Frontal cortex (tissue), 4 donors: ENCODE measurements at places on chromosomes 6 and 20. TPM values are rescaled to one million over a fixed set of nuclear protein-coding genes. Genes with fewer than 3 reads are reported as not detected.

Gene ZNF311
- total RNA-seq, result 6.9 TPM

Gene C20orf141
- not detected for total RNA-seq

Gene TMEM30A
- total RNA-seq, result 167 TPM

Gene PRL
- total RNA-seq, result not detected

Gene PRDM13
- total RNA-seq, result not detected

Gene TULP1
- total RNA-seq, result not detected

Gene APMAP
- 73.4 TPM for total RNA-seq

Gene BANF2
- total RNA-seq, result not detected

- DNase-seq, result no peak
Measured at GRCh38 chr6:113750151-113750855, 106.8 kb upstream of the MARCKS start.

- DNase-seq, result no peak
Measured at GRCh38 chr6:79404261-79404660, 133.0 kb downstream of the LCA5 start.

GRCh38 chr20:19968466-19969073 lies 48.6 kb upstream of the NAA20 start:
- no peak for DNase-seq

- DNase-seq, result no peak
Measured at GRCh38 chr6:106519460-106520394, 109.6 kb downstream of the RTN4IP1 start.

- no peak for DNase-seq
Measured at GRCh38 chr6:154994836-154995253, 270 bp upstream of the TIAM2 start.

DNA sequence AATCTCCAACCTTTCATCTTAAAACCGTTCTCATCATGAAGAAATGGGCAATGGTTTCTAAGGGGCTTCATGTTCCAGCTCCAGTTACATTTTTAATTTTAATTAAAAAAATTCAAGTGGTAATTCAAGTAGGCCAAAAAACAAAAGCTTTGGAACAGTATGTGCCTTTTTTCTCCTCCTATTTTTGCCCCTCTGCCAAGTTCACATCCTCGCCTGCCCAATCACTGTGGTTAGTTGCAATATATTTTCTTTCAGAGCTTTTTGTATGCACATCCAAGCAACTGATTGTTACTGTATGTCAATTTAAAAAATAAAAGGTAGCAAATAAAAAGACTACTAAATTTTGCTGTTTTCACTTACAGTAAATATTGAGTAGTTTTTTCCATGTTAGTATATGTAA lies 99.8 kb upstream of the B3GAT2 start:
- DNase-seq, result no peak

DNA sequence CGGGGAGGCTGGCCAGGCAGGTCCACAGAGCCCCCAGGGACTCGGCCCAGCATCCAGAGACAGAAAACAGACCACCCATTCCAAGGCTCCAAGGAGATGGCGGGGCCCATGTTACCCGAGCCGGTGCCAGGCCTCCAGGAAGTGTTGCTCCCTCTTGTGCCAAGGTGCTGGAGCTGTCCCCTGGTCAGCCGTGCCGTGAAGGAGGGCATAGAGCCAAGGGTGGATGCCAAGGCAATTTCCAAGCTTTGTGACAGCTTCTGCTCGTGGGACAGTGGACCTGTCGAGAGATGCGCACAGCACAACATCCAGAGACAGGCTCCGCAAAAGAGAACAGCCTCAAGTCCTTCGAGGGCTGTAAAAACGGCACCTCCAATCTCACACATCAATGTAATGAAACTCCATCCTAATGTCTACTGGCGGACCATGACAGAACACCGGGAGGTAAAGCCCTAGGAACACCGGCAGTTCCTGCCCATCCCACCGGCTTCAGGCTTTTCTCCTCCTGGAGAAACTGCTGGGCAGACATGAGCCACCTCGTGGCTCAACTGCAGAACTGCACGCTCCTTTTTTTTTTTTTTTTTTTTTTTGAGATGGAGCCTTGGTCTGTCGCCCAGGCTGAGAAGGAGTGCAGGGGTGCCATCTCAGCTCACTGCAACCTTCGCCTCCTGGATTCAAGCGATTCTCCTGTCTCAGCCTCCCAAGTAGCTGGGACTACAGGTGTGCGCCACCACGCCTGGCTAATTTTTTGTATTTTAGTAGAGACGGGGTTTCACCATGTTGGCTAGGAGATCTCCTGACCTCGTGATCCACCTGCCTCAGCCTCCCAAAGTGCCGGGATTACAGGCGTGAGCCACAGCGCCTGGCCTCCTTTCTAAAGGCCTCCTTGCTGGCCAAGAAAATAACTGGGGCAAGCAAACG lies 30.9 kb upstream of the AVP start:
- DNase-seq, result peak; percentile 82

GRCh38 chr6:52839124-52840055 lies 1.2 kb downstream of the GSTA5 start:
- peak; percentile 21 for DNase-seq

DNA sequence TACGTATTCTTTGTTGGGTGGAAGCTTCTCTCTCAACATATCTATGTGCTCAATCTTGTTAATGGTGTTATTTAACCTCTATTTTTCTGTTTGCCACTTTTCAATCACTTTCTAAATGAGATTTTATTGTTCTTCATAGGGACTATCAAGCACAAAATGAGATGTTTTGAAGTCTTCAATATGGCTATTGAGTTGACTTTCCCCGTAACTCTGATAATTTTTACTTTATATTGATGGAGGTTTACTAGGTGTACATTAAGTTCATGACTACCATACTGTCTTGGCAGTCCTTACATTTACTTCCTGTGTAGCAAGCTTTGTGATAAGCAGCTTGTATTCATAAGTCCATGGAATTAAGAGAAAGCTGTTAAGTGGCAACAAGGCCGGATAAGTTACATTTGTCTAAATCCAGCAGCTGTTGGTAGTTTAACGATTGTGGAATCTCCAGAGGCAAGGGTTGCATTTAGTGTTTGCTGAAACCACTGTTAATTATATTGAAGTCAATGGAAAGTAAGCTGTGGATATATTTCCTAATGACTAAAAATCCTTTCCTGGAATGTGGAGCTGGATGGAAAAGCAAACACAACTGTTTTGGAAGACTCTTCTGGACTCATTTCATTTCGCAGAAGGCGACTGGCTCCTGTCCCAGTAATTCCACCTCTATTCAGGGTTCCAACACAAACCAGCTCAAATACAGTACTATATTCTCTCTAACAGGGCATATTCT lies 57.3 kb upstream of the SMIM29 start:
- DNase-seq, result no peak

GRCh38 chr6:142165227-142165626 lies 18.2 kb downstream of the VTA1 start:
- DNase-seq, result no peak

DNA sequence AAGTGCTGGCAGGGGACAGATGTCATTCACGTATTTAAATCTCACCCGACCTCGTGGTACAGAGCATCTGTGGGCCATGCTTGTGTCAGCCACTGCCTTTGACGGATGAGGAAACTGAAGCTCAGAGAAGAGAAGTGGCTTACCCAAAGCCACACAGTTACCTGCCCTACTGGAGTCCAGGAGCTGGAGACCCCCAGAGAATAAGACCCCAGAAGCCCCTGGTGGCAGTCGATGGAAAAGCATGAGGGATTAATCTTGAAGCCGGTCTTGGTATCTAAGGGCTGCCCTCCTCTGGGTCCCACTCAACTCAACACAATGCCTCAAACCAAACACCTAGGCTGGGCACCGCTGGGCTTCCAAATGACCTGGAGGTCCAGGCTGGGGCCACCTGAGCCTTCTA lies 83.1 kb downstream of the GRM4 start:
- DNase-seq, result no peak

DNA sequence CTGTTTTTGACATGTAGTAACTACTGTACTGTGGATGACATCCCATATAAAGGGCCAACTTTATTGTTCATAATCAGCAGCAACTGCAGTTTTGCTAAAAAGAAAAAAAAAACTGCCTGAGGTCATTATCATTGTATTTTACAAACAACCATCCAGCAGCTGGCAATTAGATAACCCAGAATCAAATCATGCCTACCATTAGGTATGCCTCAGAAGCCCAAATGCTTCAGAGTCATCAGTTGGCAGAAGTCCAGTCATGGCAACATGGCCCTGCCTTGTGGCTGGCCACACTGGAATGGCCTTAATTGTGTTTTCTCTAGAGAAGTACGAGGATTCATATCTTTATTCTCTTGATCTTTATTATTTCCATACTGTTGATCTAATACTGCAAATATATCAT lies 462.4 kb upstream of the NRSN1 start:
- DNase-seq, result no peak

DNA sequence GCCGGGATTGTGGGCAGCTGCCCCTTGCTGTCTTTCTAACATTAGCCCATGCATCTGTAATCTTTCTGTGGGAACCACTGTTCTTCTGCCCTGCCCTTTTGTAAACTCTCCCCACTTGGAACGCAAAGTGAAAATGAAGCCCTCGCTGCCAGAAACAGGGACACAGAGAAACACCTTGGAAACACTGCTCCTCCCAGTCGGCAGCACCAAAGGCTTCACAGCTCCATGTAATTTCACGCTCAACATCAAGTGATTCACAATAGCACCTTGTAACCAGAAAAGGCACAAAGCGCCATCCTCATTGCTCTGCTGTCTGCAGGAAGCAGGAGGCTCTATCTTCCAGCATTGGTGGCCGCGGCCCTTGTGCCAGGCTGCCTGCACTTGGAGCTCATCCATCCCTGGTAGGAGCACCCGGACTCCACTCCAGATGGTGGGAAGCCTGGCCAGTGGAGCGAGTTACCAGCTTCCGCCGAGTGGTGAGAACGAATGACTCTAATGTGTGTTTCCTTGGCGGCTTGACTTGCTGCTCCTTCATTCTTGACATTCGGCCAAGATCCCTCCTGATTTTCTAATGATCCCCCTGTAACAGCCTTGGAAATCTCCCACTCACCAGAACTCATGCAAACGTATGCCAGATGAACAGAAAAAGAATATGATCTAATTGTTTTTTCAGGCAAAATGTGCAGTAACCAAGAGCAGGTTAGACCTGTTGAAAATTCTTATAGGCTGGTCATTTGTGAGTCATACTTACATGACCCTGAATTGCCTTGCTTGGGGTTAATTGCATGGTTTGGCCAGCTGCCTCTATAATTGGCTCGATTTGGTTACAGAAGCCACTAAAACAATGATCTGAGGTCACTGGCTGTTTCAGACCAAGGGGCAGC lies 169.1 kb upstream of the CDYL start:
- no peak for DNase-seq

- no peak for DNase-seq
Measured at GRCh38 chr6:81371930-81372329, 380.6 kb downstream of the TENT5A start.

DNA sequence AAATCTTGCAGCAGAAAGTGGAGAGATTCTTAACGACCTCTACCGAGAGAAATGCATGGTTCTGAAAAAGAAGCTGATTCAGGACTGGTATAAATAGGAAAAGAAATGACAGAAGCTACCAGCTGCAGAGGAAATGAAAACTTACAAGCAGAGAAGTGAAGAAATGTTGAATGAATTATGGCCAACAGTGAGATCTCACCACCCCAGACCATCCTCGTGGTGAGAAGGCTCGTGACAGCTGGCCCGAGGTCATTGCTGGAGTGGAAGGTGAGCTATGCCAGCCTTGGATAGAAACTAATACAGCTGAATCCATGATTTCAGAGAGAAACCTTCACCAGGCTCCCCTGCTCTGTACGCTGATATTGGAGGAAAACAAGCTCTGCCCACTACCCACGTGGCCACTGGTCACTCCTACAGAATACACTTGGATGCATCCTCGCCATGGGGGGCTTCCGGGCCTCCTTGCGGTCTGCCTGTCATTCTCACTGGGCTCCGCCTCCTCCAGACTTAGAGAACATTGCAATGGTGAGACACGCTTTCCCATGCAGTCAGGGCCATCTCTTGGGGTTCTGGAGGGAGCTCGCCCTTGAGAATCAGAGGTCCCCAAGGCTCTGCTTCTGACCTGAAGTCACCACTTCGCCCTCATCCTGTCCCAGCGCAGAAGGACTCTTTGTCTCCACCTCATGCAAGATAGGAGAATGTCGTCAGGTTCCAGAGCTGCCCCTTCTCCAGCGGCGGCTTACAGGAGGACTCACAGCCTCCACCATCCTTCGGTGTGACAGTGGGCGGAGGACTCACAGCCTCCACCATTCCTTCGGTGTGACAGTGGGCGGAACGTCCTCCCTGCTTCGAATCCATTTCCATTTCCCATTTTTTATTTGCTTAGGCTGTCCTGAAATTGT lies 10.6 kb upstream of the TUBB2B start:
- no peak for DNase-seq

DNA sequence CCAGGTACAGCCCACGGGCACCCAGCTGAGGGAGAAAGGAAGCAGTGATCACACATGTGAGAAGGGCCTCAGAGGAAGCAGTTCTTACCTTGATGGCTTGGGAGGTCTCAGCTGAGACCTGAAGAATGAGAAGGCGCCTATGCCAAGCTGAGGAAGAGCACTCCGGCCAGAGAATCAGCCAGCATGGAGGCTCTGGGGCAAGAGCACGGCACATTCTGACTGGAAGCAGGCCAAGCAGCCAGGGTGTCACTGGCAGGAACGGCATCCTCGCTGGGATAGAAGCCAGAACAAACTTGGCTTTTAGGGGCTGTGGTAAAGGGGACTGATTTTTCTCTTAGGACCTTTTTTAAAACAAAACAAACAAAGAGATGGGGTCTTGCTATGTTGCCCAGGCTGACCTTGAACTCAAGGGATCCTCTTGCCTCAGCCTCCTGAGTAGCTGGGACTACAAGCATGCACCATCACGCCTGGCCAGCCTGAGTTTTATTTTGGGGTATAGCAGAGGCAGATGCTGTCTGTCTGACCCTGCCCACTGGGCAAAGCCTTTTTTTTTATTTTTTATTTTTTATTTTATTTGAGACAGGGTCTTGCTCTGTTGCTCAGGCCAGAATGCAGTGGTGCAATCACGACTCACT lies 17.6 kb downstream of the GHRH start:
- no peak for DNase-seq

DNA sequence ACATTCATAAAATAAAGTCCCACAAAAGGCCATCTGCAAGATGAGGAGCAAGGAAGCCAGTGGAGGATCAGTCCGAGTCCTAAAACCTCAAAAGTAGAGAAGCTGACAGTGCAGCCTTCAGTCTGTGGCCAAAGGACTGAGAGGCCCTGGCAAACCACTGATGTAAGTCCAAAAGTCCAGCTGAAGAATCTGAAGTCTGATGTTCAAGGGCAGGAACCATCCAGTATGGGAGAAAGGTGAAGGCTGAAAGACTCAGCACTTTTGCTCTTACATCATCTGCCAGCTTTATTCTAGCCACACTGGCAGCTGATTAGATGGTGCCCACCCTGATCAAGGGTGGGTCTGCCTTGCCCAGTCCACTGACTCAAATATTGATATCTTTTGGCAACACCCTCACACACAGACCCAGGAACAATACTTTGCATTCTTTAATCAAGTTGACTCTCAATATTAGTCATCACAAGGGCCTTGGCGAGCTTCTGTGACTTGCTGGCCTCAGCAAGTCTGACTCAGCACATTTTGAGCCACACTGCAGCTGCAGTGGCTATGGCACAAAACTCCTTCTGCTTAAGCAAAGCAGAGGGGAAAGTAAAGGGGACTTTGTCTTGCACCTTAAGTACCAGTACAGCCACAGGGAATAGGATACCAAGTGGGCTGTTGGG lies 1370.3 kb upstream of the CITED2 start:
- DNase-seq, result no peak

- DNase-seq, result no peak
Measured at GRCh38 chr6:12608016-12608860, 108.3 kb upstream of the PHACTR1 start.
